ENCODE measurements at places on chromosomes 3 and 15.

- DNase-seq, result no peak
Observed at GRCh38 chr3:154060238-154061000, 60.8 kb upstream of the ARHGEF26 start.

- peak; percentile 50 for DNase-seq
Observed at GRCh38 chr3:108407886-108408285, 102.5 kb downstream of the MYH15 start.

DNA sequence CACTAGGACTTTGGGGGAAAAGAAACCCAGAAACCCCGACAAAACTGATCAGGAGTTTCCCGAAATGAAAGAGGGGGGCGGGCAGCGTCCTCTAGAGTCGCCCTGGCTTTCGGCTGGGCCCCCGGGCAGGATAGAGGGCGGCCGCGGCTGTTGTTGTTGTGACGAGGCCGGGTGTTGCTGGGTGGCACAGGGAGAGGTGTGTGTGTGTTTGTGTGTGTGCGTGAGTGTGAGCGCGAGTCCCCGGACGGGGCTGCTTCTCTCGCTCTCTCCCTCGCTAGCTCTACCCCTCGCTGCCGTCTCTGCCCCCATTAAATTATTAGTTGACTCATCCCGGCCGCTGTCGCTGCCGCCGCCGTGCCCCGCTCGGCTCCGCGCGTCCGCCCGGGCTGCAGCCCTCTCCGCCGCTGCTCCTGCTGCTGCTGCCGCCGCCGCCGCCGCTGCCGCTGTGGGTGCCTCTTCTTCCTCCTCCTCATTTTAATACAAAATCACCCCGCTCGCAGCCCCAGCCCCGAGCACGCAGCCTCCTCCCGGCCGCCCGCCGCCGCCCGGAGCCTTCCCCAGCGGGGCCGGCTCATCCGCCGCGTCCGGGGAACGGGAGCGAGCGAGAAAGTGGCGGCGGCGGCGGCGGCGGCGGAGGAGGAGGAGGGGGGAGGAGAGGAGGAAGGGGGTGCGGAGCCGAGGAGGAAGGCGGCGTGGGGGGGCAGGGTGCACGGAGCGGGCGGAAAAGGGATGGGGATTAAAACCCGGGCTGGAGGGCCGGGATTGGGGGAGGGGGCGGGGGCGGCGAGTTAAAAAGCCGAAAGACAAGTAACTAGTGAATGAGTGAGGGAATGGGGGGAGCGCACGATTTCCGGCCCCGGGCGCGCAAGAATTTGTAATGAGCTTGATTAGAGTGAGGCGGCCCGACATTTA is at the start of gene SATB1:
SATB1 (minus strand) TSS at position 611 of the 912 bp plus-strand sequence. CDS start 4,372 bp downstream, outside the sequence.
- DNase-seq, result peak; percentile 46

DNA sequence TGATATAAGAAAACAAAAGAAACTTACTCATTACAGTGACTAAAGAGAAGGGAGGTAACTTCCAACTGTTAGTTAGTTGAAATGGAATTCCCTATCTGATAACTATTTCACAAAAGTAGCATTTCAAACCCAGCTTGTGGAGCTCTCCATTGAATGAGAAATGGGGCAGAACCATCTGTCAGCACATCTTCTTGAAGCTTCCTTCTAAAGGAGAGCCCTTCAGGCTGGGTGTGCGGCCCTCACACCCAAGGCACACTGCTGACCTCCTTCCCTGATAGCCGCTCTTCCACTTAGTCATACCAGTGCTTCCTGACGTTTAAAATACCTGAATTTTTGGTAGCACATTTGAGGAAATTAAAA is 28.1 kb upstream of the VEPH1 start:
- DNase-seq, result no peak

DNA sequence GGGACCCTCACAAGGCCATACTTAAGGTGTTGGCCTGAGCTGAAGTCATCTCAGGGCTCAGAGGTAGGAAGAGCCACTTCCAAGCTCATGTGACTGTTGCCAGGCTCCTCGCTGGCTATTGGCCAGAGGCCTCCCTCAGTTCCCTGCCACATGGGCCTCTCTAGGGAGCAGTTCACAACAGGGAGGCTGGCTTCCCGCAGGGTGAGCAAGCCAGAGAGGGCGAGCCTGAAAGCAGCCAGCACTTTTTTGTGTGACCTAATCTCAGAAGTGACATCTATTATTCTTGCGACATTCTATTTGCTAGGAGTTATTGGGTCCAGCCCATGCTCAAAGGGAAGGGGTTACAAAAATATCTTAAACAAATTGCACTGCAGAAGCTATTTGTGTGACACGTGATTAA is 201.4 kb downstream of the SSR3 start:
- DNase-seq, result no peak

DNA sequence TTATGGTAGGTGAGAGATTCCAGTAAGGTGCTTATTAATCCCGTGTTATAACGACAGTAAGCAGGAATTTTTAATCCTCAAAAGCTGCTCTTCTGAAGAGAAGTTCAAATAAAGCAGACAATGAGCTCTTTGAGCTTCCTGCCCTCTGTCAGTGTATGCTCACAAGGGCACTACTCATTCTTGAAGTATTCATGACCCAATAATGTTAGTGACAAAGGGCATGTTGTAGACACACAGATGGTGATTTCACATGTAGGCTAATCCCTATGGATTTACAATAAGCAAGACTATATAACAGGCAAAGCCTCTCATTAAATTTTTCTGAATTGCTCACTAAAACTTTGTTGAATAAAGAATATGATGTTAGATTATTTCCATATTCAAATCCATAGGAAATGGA is 578.6 kb downstream of the RSL24D1 start:
- no peak for DNase-seq

DNA sequence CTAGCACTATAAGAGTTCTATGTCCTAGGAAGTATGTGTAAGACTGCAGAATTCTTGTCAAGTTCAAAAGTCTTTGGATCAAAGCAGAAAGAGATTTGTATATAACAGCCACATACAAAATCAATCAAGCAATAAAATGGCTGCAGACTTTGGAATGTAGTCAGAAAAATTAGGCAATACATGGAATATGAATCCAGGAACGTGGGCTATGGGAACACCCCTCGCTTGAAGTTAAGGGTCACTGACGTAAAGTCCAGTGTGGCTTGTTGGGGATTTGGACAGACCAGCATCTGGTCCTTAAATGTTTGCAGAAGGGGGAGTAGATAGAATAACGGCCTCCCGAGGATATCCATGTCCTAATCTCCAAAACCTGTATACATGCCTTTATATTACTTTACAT is 178.6 kb downstream of the ADAMTS9 start:
- DNase-seq, result no peak

DNA sequence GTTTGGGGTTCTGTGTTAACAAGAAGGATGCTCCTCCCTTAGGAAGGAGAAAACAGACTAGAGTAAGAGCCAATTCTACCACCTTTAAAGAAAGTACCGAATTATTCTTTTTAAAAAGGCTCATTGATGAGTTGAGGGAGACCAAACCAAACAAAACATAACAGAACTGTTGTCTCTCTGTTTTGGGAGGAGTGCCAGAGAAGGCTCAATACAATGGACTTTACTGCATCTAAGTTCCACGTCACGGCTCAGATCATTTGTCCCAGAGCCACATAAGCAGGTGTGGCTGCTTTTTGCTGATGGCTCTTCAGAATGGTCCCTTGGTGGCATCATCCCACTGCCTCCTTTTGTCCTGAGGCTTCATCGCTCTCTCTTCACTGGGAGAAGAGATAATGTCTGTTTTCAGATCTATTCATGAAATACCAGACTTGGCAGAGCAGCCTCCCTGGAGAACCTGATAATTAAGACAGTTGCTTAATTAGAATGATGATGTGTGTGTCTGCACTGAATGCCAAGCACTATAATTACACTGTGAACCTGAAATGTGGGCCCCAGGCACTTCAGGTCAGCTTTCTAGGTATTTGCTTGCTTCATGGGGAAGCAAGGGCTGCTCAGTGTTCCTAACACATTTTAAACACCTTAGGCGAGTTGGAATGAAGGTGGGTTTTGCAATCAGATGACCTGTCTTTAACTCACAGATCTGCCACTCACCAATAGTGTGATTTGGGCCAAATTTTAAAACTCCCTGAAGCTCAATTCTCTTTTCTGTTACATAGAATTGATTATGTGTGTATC is 335.2 kb upstream of the MCTP2 start:
- DNase-seq, result no peak

GRCh38 chr3:31653464-31653863 is 120.7 kb downstream of the STT3B start:
- no peak for DNase-seq

GRCh38 chr3:177401375-177401774 is 204.1 kb upstream of the TBL1XR1 start:
- DNase-seq, result no peak

DNA sequence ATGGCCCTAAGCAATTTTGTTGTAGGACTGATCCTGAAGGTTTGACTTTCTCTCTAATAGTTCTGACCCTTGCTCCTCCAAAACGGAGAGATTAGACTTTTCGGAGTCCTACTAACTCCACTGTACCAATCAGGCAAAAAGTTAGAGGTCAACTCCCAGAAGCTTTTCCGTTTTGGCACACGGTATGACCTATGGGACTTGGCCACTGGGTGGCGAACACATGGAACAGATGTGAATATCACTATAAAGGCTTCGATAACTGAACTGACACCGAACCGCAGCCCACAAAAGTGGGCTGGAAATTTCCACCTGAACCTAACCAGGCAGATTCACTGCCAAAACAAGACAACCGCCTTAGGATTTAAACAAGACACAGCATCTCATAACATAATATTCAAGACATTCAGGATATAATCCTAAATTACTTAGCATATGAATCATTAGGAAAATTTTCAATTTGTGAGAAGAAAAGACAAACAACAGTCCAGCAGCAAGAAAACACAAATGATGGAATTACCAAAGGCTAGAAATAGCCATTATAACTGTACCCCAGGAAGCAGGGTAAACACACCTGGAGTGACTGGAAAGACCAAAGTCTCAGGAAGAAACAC is 12.2 kb upstream of the TM2D3 start:
- DNase-seq, result no peak

- no peak for DNase-seq
Observed at GRCh38 chr3:181839916-181840297, 128.2 kb downstream of the SOX2 start.

- DNase-seq, result no peak
Observed at GRCh38 chr3:131543714-131544113, 40.9 kb upstream of the MRPL3 start.

GRCh38 chr3:134013280-134013679 is 16.4 kb downstream of the SLCO2A1 start:
- no peak for DNase-seq

DNA sequence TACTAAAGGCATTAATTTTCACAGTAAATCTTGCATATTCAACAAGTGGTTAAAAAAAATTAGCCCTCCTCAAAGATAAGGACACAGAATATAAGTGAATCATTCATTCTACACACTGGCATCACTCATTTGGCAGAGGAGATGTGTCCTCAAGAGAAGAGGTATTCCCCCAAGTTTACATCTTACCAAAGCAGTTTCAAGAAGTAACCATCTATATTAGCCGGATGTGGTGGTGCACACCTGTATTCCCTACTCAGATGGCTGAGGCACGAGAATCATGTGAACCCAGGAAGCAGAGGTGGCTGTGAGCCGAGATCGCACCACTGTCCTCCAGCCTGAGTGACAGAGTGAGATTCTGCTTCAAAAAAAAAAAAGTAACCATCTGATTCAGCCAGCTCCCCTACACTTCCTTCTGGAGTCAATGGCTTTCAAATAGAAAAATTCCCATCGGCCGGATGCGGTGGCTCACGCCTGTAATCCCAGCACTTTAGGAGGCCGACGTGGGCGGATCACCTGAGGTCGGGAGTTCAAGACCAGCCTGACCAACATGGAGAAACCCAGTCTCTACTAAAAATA is 15.4 kb downstream of the RAF1 start:
- DNase-seq, result no peak

- no peak for DNase-seq
Observed at GRCh38 chr3:115547207-115547606, 76.1 kb upstream of the GAP43 start.

GRCh38 chr3:105375750-105376511 is 9.2 kb downstream of the ALCAM start:
- DNase-seq, result no peak

DNA sequence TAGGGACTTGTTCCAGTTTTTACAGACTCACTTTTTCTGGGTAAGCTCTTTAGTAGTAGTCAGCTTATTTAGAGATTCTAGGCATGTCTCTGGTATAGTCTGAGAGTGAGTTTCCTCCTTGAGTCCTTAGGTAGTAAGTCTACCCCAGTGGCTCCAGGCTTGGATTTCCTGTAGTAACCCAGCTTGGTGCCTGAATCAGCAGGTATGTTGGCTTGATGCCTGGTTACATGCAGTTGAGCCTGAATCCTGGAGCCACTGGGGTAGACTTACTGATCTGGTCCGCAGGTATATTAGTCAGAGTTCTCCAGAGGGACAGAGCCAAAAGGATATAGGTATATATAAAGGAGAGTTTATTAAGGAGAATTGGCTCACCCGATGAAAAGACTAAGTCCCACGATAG is 85.8 kb upstream of the RBMS3 start:
- no peak for DNase-seq

GRCh38 chr15:78508272-78508671 is 895 bp downstream of the HYKK start:
- no peak for DNase-seq

GRCh38 chr15:48147358-48147757 is 26.6 kb downstream of the SLC24A5 start:
- no peak for DNase-seq

- no peak for DNase-seq
Observed at GRCh38 chr15:63600001-63600615, 2.9 kb downstream of the FBXL22 start.

GRCh38 chr15:56459096-56459495 is 5.8 kb downstream of the MNS1 start:
- DNase-seq, result no peak

- DNase-seq, result no peak
Observed at GRCh38 chr3:106227068-106227467, 358.3 kb upstream of the CBLB start.

- DNase-seq, result no peak
Observed at GRCh38 chr3:65703026-65703425, 335.7 kb downstream of the MAGI1 start.

DNA sequence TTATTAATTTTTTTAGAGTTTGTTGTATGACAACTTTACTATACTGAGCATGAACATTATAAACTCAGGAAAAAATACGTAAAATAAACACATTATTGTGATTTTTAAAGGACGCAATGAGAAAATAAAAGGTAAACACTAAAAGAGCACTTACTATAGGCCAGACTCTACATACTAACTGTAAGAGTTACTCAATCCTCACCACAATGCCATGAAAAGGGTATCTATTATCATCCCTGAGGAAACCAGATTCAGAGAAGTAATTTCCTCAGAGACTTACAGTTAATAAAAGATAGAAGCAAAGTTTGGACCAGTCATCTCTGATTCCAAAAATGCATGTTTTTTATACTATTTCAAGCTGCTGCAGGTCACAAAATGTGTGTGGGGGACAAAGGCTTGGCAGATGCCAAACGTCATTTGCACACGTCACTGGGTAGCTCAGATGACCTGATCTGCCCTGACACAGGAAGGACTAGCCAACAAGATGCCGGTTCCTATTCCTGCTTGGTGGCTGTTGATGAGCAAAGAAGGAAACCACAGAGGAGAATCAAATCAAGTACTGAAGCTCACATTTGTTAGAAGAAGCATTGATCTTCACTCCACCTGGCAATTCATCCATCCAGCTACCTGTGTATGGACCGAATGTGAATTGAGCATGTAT is 42.3 kb downstream of the KLHL6 start:
- no peak for DNase-seq

- DNase-seq, result no peak
Observed at GRCh38 chr3:165884518-165884917, 47.3 kb upstream of the BCHE start.

GRCh38 chr3:126668450-126669401 is 13.8 kb upstream of the TXNRD3 start:
- no peak for DNase-seq

Data from NCI-H1436 (cell line).